ENCODE measurements at places on chromosomes 1 and 21. TPM values are rescaled to one million over a fixed set of nuclear protein-coding genes. Genes with fewer than 3 reads are reported as not detected.

The GPR52 gene
- total RNA-seq = 0.24 TPM

The CDC42BPA gene
- 24.2 TPM for total RNA-seq

DNA sequence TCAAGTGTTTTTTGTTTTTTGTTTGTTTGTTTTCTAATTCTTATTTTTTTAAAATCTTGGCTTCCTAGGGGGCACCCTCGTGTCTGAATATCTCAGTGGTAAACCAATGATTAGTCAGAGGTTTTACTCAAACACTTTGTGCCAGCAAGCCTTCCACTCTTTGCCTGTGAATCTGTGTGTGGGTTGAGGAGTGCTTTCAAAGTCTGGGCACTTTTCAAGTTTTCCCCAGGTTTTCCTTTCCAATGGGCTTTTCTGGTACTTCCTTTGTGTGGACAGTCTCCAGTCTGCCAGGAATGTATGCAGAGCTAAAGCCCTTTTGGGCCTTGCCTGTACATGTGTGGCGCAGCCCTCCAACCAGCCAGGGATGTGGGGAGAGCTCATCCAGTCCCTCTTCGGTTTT, 9.7 kb upstream of the PPIE start:
- DNase-seq = no peak

GRCh38 chr1:1614204-1614953, 921 bp upstream of the MIB2 start:
- DNase-seq = peak; percentile 67

The LCE3E gene
- total RNA-seq = not detected

The CA6 gene
- not detected for total RNA-seq

DNA sequence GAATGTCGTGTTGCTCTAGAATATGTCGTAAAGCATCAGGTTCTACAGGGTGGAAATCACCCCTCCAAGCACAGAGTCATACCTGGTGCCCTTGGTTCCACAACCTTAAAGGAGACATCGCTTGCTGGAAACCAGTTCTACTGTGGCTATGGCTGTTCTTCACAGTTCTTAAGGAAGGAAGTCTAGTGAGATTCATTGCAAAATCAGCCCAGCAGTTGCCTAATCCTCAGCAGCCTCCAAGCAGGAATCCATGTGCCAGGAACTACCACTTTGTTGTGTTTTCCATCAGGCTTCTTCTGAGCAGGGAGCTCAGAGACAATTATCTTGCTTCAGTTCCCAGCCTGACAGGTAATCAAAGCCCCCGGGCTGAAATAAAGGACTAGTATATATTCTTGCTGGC, 45.0 kb upstream of the SLC35F3 start:
- no peak for DNase-seq

The GUCA2A gene
- not detected for total RNA-seq

- no peak for DNase-seq
Observed at GRCh38 chr1:93541045-93541444, 93.1 kb downstream of the FNBP1L start.

DNA sequence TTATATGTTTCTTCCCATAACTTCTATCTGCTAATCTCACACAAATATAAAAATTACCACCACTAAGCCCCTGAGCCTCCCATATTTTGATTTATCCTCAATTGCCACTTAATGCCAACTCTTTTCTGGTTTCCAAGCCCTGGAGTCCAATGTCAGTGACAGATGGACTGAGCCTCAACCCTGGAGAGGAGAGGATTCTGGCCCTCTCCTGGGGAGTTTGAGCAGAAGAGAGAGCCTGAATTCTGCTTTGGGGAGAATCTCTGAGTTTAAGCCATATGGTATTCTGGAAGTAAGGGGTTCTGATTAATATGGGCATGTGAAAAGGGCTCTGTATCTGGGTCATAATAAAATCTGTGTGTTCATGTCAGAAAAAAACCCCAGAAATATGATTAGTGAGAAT, 8.5 kb downstream of the CADM3 start:
- DNase-seq = no peak

DNA sequence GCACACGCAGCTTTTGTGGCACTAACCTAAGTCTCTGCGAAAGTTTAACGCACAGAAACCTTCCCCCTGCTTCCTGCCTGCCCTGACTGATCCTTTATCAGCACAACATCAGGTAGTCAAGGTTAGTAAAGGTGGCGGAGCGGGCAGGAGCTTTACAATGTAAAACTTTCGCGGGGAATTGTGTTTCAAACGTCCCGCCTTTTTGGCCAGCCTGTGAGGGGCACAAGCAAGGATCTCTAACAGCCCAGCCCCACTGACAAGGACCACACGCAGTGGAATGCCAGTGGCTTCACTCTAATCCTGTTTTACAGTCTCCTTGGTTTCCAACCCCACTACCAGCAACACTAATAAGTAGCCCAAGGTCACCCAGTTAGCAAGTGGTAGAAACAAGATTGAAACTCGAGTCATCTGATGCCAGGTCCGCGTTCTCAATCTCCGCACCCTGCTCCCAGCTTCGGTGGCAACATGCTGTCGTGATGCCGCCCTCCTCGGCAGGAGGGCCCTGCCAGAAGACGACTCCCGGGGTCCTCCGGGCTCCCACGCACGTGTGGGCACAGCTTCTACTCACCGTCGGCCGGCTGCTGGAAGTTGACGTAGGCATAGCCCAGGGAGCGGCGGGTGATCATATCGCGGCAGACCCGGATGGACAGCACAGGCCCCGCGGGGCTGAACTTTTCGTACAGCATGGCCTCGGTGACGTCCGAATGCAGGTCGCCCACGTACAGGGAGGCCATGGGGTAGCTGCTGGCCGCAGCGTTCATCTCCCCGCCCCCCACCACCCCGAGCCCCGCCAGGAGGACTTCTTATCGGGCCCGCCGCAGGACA, 1.2 kb downstream of the PABPC4 start:
- DNase-seq = peak; percentile 66

The UBE2Q1 gene
- total RNA-seq = 24.2 TPM

DNA sequence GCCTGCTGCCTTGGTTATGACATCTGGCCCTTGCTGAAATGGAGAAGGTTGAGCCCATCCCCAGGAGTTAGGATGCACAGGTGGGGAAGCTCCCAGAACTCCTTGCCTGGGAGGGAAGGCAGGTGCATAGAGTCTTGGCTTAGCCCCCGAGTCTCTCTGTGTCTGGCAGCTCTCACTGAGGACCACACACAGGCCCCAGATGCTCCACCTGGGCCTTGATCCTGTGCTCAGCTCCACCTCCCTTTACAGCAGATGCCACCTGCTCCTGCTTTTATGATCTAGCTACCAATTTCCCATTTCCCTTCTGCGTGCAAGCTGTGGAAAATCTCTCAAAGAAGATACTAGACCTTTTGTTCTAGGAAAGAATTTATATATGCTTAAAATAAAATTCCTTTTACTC, 28.8 kb upstream of the KCNJ6 start:
- no peak for DNase-seq

The NR5A2 gene
- total RNA-seq = 0.29 TPM

DNA sequence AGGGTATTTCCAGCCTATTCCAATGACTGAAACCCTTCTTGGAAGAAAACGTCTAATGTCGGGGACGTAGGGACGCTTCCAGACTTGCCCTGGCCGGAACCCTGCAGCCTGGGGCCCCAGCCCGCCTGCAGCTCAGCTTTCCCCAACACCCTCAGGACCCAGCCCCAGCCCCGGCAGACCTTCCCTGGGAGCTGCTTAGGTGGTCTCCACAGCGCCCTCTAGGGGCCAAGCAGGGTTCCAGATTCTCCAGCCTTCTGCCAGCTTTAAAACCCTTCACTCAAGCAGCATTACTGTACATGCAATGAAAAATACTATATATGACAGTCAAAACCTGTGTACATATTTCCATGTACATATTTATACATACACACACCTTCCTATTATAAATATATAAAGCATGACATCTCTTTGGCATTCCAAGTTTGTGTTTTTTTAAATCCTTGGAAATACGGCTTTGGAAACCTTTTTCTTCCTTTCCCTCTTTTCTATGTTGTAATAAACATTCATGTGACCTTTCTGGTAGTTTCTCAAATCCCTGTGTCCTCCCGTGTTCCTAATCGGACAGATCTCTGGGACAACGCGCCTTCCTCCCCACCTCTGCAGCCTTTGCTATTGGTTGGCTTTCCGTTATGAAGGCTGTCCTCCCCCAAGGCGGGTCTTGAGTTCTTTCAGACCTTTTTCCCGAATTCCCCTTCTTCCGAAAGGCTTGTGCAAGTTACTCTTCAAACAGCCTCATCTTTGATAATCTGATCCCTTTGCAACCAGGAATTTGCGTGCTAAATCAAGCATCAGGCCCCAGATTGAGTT, 60.3 kb downstream of the STUM start:
- peak; percentile 41 for DNase-seq

DNA sequence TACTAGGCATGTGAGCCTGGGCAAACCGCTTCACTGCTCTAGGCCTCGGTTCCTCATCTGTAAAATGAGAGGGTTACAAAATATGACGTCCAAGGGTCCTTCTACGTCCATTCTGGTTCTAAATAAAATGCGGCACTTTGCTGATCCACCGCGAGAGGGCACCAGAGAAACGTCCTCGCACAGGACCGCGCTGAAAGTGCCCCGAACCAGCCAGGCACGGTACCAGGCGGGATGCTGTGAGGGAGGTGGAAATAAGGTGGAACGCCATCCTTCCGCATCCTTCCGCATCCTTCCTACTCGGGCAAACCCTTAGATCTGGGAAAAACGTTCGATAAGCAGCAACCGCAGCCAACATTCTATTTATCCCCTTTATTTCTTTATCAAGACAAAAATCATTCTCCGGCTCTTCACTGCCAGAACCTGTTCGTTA, 60.3 kb upstream of the KRTAP19-8 start:
- peak; percentile 35 for DNase-seq

- DNase-seq = no peak
Observed at GRCh38 chr1:195946500-195946899, 661.7 kb downstream of the KCNT2 start.

GRCh38 chr1:33383489-33383888, 47.4 kb downstream of the PHC2 start:
- DNase-seq = no peak

The SLFNL1 gene
- total RNA-seq = not detected

GRCh38 chr1:112711041-112711440, 4.1 kb downstream of the PPM1J start:
- no peak for DNase-seq

The IL23R gene
- total RNA-seq = not detected

- no peak for DNase-seq
Observed at GRCh38 chr1:70536708-70537366, 125.8 kb downstream of the CTH start.

The PLA2G5 gene
- not detected for total RNA-seq

The OPTC gene
- total RNA-seq = not detected

- peak; percentile 71 for DNase-seq
Observed at GRCh38 chr1:22420455-22421053, 31.1 kb upstream of the ZBTB40 start.

GRCh38 chr1:115300087-115300876, 37.8 kb downstream of the NGF start:
- DNase-seq = peak; percentile 80

DNA sequence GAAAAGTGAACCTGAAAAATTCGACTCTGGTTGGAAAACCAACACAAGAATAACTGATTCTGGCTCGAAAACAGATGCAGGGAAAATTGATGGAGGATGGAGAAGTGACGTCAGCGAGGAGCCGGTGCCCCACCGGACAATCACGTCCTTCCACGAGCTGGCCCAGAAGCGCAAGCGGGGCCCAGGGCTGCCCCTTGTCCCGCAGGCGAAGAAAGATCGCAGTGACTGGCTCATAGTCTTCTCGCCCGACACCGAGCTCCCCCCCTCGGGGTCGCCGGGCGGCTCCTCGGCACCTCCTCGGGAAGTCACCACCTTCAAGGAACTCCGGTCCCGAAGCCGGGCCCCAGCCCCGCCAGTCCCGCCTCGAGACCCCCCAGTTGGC, 1.9 kb downstream of the RUSC1 start:
- peak; percentile 48 for DNase-seq

DNA sequence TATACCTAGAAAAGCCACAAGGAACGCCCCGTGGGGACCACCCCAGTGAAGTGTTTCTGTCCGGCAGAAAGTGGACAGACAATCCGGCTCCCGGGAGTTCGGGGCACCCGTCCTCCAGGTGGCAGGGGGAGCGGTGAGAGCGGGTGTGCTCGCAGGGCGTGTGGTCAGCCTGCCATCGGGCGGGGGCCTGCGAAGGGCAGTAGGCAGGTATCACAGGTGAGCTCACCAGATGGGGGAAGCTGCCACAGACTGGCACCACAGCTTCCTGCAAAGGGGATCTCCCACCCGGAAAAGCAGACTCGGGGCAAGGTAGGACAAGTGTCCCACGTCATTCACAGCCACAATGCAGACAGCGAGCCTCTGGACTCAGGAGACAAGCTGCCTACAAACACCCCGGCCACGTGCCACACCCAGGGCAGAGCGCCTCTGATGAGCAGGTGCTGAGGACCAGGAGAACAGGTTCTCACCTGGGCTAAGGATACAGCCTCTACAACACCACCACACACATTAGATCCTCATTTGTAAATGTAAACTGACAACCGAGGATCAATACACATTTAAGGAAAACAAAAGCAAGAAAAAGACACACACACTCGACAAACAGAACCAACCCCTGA, 36.4 kb downstream of the VPS26C start:
- no peak for DNase-seq

GRCh38 chr1:180530501-180530900, 28.1 kb upstream of the ACBD6 start:
- peak; percentile 83 for DNase-seq

DNA sequence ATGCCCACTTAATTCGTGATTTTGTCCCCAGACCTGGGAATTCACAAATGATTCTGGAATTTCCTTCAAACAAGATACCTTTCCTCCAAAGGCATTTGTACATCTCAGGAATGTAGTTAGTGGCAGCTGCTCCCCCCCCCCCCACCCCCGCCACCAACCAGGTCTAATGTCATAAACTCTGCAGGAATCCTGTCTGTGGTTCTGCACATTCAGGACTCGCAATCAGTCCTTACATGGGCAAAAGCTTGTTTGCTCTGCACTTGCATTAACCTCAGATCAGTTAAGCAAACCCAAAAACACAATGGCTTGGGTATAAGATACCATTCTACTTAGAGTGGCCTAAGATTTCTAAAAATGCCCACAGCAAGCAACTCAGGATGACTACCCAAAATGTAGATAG, 143.8 kb downstream of the TGFB2 start:
- peak; percentile 85 for DNase-seq

GRCh38 chr1:81387446-81387845, 413.3 kb upstream of the ADGRL2 start:
- no peak for DNase-seq

GRCh38 chr1:51101976-51102375, at the start of gene C1orf185:
Gene C1orf185, plus strand, starts transcription at chr1:51102228. Its CDS starts 6 bp downstream, at chr1:51102234.
- no peak for DNase-seq

GRCh38 chr1:85478366-85478765, 13.4 kb upstream of the DDAH1 start:
- no peak for DNase-seq

Data from RPMI7951 (cell line).